Heart right ventricle (tissue), 16 donors: ENCODE measurements at places on chromosomes 16 and 17. TPM values are rescaled to one million over a fixed set of nuclear protein-coding genes. Genes with fewer than 3 reads are reported as not detected.
A peak's percentile ranks its signal among the peaks of the same experiment; 100 is the strongest.

GRCh38 chr17:78529871-78530670 lies 47.1 kb downstream of the DNAH17 start:
- DNase-seq, result no peak

SPATA32 gene
- total RNA-seq, result not detected

GPR179 gene
- total RNA-seq, result 0.05 TPM

ABCC1 gene
- total RNA-seq, result 21.5 TPM

G6PC3 gene
- total RNA-seq, result 30.5 TPM

DNA sequence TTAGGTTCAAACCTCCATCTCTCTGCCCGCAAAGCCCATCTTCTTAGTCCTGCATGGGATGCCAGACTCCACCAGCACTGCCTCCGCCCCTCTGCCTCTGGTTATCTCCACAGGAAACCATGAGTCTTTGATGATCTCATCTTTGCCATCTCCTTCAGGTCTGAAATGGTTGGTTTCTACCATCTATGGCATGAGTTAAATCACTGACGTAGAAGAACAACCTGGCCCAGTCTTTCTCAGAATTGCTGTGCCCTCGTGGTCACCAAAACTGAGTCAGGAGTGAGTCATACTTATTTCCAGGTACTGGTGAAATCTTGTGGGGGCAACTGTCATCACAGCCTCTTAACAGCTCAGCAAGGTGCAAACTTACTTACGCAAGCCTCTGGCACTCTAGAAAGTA lies 468.7 kb upstream of the C16orf82 start:
- no peak for DNase-seq

DNA sequence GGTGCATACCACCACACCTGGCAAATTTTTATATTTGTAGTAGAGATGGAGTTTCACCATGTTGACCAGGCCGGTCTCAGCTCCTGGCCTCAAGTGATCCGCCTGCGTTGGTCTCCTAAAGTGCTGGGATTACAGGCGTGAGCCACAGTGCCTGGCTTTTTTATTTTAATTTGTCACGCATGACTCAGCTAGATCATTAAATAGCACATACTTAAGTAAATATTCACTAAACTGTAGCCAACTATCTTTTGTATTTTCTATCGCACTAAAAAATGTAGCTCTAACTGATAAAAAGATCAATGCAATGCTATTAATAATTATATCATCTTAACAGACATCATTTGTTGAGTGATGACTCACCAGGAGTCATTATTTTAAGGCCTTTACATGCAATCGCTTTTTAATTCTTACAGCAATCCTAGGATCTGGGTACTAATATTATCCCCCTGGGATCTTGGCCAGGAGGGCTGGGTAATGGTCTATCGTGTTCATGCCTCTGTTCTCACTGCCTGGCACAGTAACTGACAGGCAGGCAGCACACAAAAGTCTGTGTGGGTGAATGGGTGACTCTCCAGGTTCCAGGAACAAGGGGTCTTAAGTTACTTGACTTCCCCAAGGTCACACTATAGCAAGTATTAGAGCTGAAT lies 693.5 kb upstream of the EEF2KMT start:
- DNase-seq, result no peak

DNA sequence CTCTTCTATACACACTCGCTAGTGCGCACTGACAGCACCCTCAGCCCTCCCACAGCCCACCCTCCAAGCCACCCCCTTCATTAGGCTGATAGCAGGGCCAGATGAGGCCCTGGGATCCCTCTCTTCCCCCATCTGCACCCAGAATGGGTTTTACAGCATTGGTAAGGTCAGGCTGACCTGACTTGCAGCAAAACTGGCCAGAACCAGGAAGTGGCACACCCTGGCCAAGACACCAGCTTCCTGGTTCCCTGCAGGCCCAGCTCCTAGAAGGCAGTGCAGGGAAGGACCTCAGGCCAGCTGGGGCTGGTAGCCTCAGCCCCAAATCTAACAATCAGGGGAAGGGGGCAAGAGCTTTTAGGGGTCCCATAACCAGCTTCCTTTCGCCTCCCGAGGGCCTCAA lies 50.0 kb upstream of the MRPS23 start:
- DNase-seq, result peak; percentile 44

DNA sequence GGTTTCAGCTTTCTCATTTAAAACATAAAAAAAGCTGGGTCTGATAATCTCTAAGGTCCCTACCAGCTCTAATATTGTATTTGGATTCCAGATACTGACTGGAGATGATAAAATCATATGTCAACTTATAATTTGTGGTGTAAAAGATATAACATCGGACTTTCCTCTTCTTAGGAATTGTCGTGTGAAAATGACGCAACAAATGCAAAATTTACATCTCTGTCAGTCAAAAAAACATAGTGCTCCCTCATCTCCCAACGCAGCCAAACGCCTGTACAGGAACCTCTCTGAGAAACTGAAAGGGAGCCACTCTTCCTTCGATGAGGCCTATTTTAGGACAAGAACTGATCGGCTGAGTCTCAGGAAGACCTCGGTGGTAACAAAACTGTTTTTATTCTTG lies 197.3 kb downstream of the ANKFN1 start:
- no peak for DNase-seq

- no peak for DNase-seq
Observed at GRCh38 chr16:1696863-1697262, 9.1 kb upstream of the MAPK8IP3 start.

DNA sequence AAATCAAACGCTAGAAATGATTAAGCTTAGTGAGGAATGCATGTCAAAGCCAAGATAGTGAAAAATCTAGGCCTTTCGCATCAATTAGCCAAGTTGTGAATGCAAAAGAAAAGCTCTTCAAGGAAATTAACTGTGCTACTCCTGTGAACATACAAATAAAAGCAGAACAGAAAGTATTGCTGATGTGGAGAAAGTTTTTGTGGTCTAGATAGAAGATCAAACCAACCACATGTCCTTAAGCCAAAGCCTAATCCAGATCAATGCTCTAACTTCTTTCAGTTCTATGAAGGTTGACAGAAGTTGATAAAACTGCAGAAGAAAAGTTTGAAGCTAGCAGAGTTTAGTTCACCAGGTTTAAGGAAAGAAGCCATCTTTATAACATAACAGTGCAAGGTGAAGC lies 1044.6 kb downstream of the CDH11 start:
- DNase-seq, result no peak

CA7 gene
- not detected for total RNA-seq

KRTAP4-5 gene
- total RNA-seq, result not detected

GRCh38 chr16:21150375-21151001 lies at the start of gene DNAH3:
TSS of gene DNAH3 (minus strand) at chr16:21150846. CDS start at chr16:21150319, 527 bp downstream.
- DNase-seq, result no peak

GRCh38 chr17:41284043-41284442 lies 8.5 kb downstream of the KRTAP9-7 start:
- DNase-seq, result no peak

DNA sequence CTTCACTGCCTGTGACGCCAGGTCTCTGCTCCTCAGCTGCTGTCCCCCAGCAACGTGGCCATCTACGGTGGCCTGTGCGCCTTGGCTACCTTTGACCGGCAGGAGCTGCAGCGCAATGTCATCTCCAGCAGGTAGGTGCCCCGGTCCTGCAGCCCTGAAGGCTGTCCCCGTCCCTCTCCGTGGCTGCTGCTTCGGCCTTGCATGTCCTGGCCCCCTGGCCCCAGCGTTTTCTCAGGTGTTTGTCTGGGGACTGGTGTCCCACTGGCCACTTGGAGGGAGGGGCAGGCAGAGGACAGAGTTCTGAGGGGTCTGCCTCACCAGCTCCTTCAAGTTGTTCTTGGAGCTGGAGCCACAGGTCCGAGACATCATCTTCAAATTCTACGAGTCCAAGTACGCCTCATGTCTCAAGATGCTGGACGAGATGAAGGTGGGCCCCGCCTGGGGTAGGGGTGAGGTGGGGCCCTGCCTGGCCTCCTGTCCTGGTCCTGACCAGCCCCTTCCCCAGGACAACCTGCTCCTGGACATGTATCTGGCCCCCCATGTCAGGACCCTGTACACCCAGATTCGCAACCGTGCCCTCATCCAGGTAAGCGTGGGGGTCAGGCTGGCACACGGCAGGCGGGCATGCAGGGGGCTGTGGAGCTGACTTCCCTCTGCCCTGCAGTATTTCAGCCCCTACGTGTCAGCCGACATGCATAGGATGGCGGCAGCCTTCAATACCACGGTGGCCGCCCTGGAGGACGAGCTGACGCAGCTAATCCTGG lies 4.4 kb downstream of the GPS1 start:
- DNase-seq, result no peak

DNA sequence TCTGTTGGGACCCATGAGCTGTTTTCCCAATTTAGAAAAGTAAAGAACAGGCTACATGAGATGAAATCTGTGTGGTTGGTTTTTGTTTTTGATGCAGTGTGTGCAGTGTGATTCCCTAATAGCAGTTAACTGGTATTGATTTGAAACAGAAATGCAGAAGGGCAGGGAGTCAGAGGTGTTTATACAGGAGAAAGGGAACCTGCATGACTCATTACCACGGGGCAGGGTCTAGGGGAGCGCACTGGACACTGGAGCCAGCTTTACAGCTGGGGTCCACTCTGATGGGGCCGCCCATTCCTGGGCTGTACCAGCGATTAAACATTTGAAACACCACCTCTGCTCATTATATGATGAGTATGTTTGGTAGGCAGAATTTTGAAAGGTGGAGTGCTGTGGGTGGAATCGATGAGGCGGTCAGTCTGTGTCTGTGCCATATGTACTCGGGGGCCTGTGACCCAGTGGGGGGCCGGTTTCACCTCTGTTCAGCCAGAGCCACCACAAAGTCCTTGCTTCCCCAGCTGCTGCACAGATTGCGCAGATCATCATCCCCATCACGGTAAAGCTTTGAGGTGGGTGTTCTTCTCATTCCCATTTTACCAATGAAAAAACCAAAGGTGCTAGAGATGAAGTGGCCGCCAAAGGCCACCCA lies 142.5 kb downstream of the CMIP start:
- no peak for DNase-seq

DNA sequence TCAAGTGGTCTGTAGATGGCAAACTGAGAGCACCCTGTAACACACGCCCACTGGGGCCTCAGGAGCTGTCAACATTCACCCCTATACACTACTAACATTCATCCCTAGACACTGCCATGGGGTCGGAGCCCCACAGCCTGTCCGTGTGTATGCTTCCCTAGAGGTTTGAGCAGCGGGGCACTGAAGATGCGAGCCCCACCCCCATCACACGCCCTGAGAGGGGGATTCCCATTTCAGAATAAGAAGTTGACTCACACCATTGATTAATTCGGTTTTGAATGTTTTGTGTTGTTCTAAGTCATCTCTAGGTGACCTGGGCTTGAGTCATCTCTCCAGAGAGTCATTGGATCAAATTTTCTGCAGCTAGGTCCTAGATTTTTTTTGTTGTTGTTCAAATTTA lies 37.3 kb upstream of the MMD start:
- DNase-seq, result no peak

- DNase-seq, result no peak
Observed at GRCh38 chr17:32565401-32565800, 78.6 kb downstream of the CDK5R1 start.
